ENCODE measurements at places on chromosomes 6 and 20. TPM values are rescaled to one million over a fixed set of nuclear protein-coding genes. Genes with fewer than 3 reads are reported as not detected.

PSORS1C2 gene
- total RNA-seq: not detected

AVP gene
- total RNA-seq: not detected

GRCh38 chr6:30600451-30600961 is 16.5 kb downstream of the PPP1R10 start:
- H3K4me1 ChIP-seq: no peaks in the 10 kb centered on the region
- DNase-seq: no peak
- H3K27me3 ChIP-seq: no peaks in the 10 kb centered on the region
- H3K27ac ChIP-seq: no peak overlapping the region

DNA sequence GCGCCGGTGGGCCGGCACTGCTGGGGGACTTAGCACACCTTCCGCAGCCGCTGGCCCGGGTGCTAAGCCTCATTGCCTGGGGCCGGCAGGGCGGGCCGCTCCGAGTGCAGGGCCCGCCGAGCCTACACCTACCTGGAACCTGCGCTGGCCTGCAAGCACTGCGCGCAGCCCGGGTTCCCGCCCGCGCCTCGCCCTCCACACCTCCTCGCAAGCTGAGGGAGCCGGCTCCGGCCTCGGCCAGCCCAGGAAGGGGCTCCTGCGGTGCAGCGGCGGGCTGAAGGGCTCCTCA is 10.7 kb upstream of the MPC1 start:
- no peak for DNase-seq
- H3K4me3 ChIP-seq: no peak overlapping the region
- H3K27me3 ChIP-seq: no peaks in the 10 kb centered on the region
- no peaks in the 10 kb centered on the region for H3K36me3 ChIP-seq
- no peaks in the 10 kb centered on the region for H3K4me1 ChIP-seq

GRCh38 chr6:38193481-38194281 is 374.2 kb downstream of the ZFAND3 start:
- H3K27me3 ChIP-seq: no peaks in the 10 kb centered on the region
- no peaks in the 10 kb centered on the region for H3K4me1 ChIP-seq
- no peak overlapping the region for H3K27ac ChIP-seq

- H3K36me3 ChIP-seq: no peaks in the 10 kb centered on the region
- H3K27me3 ChIP-seq: no peaks in the 10 kb centered on the region
- no peak overlapping the region for H3K27ac ChIP-seq
Observed at GRCh38 chr6:570825-571224, 86.1 kb downstream of the HUS1B start.

- no peaks in the 10 kb centered on the region for H3K4me1 ChIP-seq
- DNase-seq: no peak
- H3K27ac ChIP-seq: no peak overlapping the region
- no peak overlapping the region for H3K4me3 ChIP-seq
Observed at GRCh38 chr6:9481292-9482029, 933.4 kb downstream of the TFAP2A start.

GRCh38 chr6:143545165-143545564 is 33.6 kb upstream of the FUCA2 start:
- no peak overlapping the region for H3K4me3 ChIP-seq
- H3K27me3 ChIP-seq: no peaks in the 10 kb centered on the region
- H3K36me3 ChIP-seq: no peaks in the 10 kb centered on the region
- peaks cover 6% of the 10 kb centered on the region for H3K4me1 ChIP-seq

All from tibial nerve (tissue), 4 donors.